ENCODE measurements at places on chromosomes 2 and 18. TPM values are rescaled to one million over a fixed set of nuclear protein-coding genes. Genes with fewer than 3 reads are reported as not detected.

- H3K36me3 ChIP-seq, result no peaks in the 10 kb centered on the region
- peaks cover 7% of the 10 kb centered on the region for H3K4me1 ChIP-seq
- DNase-seq, result no peak
- H3K27me3 ChIP-seq, result no peaks in the 10 kb centered on the region
- H3K4me3 ChIP-seq, result no peak overlapping the region
These were observed 250.5 kb upstream of the NETO1 start for GRCh38 chr18:73118121-73118816.

Gene LINC00305
- total RNA-seq, result not detected

DNA sequence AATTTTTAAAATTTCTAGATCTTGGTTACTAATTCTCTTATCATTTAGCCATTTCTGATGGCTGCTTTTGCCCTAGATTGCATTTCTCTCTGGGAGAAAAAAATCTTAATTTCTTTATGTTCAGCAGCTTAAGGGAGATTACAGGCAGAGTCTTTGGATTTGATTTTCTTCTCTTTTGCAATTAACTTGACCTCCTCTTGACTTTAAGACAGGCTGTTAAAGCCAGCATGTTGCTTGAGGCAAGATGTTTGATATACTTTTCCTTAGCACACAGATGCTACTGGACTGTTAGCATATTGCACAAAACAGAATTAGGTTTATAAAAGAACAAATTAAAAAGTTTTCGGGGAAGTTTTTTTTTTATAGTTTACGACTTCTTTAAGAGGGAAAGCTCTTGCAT, 50.0 kb downstream of the XRCC5 start:
- H3K4me1 ChIP-seq, result peaks cover 4% of the 10 kb centered on the region
- H3K4me3 ChIP-seq, result no peak overlapping the region
- no peak for DNase-seq

Gene UGT1A8
- not detected for total RNA-seq

Gene ITGB6
- total RNA-seq, result not detected

Gene TRPM8
- total RNA-seq, result not detected

Data from naive thymus-derived CD8-positive, alpha-beta T cell (primary cell).